ENCODE measurements at places on chromosomes 1 and 21.

GRCh38 chr21:40660461-40660860 is 186.5 kb downstream of the DSCAM start:
- no peaks in the 10 kb centered on the region for H3K27me3 ChIP-seq
- H3K4me3 ChIP-seq: no peak overlapping the region
- H3K36me3 ChIP-seq: no peaks in the 10 kb centered on the region
- no peak for DNase-seq

- no peak overlapping the region for H3K4me3 ChIP-seq
- no peaks in the 10 kb centered on the region for H3K4me1 ChIP-seq
- no peak for DNase-seq
- H3K27me3 ChIP-seq: no peaks in the 10 kb centered on the region
- peaks cover 80% of the 10 kb centered on the region for H3K36me3 ChIP-seq
- no peak overlapping the region for H3K27ac ChIP-seq
Observed at GRCh38 chr1:11078631-11079030, 18.8 kb upstream of the SRM start.

- H3K4me1 ChIP-seq: no peaks in the 10 kb centered on the region
- no peak overlapping the region for H3K4me3 ChIP-seq
- no peaks in the 10 kb centered on the region for H3K27me3 ChIP-seq
- H3K36me3 ChIP-seq: no peaks in the 10 kb centered on the region
Observed at GRCh38 chr1:166129006-166129405, 37.8 kb downstream of the FAM78B start.

DNA sequence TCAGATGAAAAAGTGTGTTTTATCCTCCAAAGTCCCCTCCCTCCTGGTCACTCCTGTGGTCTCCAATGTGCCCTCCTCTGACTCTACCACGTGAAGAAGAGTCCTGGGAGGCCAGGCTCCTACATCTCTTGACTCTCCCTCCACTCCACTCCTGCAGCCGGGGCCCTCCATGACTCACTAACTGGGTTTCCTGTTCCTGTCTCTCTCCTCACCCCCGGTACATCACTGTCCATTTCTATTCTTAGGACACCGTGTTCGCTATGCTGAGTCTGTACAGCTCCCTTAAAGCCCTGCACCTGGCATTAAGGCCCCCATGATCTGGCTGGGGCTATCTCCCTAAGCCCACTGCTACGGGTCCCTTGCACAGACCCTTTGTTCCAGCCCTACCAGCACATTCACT is 93.4 kb downstream of the BCAR3 start:
- no peaks in the 10 kb centered on the region for H3K27me3 ChIP-seq
- H3K27ac ChIP-seq: no peak overlapping the region
- peaks cover 6% of the 10 kb centered on the region for H3K4me1 ChIP-seq
- no peak for DNase-seq

GRCh38 chr1:160453443-160453842 is 53.1 kb downstream of the VANGL2 start:
- DNase-seq: no peak
- H3K27me3 ChIP-seq: no peaks in the 10 kb centered on the region
- H3K27ac ChIP-seq: no peak overlapping the region
- no peaks in the 10 kb centered on the region for H3K4me1 ChIP-seq

GRCh38 chr1:173914366-173914871 is 2.7 kb downstream of the SERPINC1 start:
- no peaks in the 10 kb centered on the region for H3K4me1 ChIP-seq
- H3K36me3 ChIP-seq: no peaks in the 10 kb centered on the region
- peak; percentile 50 for DNase-seq

GRCh38 chr1:20400341-20401177 is 85.5 kb downstream of the CAMK2N1 start:
- no peak overlapping the region for H3K27ac ChIP-seq
- no peaks in the 10 kb centered on the region for H3K36me3 ChIP-seq
- DNase-seq: no peak
- peaks cover 7% of the 10 kb centered on the region for H3K27me3 ChIP-seq

DNA sequence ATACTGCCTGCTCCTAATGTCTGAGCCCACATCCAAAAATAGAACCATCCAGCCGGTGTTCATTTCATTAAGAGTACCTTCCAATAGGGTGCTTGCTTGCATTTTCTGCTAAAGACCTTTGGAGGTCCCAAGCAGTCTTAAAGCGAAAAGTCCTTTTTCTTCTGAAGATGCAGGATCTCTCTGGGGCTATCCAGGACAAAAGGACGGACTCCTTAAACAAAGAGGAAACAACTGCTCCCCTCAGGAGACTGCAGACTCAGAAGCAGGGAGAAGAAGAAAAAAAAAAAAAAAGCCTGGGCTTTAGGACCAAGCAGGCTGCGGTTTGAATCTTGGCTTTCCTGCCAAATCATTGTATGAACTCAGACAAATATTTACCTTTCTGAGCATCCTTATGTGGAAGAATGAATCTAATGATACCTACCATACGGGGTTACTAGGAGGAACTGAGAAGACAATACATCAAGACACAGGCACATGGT is 204.0 kb downstream of the PLPP3 start:
- H3K4me3 ChIP-seq: no peak overlapping the region
- H3K27ac ChIP-seq: no peak overlapping the region
- no peak for DNase-seq
- no peaks in the 10 kb centered on the region for H3K36me3 ChIP-seq

DNA sequence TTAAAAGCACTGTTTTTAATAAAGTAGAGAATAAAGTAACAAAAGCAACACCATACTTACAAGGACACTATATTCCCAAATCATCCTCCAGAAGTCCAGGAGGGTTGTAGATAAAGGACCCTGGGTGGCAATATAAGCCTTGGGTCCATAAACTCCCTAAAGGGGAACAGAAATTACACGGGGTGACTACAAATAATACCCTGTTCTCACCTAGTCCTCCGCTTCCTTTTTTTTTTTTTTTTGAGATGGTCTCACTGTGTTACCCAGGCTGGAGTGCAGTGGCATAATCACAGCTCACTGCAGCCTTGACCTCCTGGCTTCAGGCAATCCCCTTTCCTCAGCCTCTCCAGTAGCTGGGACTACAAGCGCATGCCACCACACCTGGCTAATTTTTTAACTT is 13.1 kb downstream of the PTPN22 start:
- H3K4me3 ChIP-seq: no peak overlapping the region
- no peak for DNase-seq
- H3K4me1 ChIP-seq: peaks cover 27% of the 10 kb centered on the region
- no peak overlapping the region for H3K27ac ChIP-seq
- H3K27me3 ChIP-seq: no peaks in the 10 kb centered on the region

DNA sequence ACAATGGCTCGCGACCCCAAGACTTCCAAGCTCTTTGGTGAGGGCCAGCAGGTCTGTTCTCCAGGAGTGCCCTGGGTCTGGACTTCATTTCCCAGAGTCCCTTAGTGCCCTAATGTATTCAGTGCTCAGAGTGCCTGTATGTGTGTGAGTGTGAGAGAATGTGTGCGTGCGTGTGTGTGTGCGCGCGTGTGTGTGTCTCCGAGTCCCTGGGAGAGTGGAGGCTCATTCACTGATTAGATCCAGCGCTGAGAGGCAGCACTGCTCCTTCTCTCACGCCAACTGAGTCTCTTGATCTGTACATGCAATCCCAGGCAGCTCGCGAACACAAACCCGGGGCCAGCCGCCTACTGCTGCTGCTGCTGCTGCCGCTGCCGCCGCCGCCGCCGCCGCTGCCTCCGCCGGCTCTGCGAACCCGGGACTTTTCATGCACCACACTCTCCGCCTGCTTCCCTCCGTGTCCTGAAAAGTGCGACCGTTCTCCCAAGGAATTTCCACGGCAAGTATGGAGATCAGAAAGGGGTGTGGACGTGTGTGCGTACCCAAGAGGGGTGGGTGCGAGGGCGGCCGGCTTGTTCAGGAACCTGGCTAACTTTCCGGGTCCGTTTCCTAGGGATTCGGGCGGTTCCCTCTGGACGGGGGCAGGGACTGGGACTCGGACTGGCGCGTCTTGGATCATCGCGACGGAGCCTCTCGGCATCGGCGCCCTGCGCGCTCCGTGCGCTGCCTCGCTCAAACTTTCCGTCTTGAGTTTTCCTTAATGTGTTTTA is at the start of gene RNF220:
RNF220 (plus strand) TSS at position 225 of the 767 bp plus-strand sequence.
- peak within 1 kb of the TSS; percentile 56 for H3K27ac ChIP-seq
- H3K27me3 ChIP-seq: peaks cover 41% of the 10 kb centered on the region
- peaks cover 10% of the 10 kb centered on the region for H3K4me1 ChIP-seq

- H3K4me1 ChIP-seq: no peaks in the 10 kb centered on the region
- H3K27me3 ChIP-seq: no peaks in the 10 kb centered on the region
- H3K36me3 ChIP-seq: peaks cover 7% of the 10 kb centered on the region
- no peak for DNase-seq
- no peak overlapping the region for H3K27ac ChIP-seq
Observed at GRCh38 chr1:100942304-100943046, 46.6 kb downstream of the SLC30A7 start.

DNA sequence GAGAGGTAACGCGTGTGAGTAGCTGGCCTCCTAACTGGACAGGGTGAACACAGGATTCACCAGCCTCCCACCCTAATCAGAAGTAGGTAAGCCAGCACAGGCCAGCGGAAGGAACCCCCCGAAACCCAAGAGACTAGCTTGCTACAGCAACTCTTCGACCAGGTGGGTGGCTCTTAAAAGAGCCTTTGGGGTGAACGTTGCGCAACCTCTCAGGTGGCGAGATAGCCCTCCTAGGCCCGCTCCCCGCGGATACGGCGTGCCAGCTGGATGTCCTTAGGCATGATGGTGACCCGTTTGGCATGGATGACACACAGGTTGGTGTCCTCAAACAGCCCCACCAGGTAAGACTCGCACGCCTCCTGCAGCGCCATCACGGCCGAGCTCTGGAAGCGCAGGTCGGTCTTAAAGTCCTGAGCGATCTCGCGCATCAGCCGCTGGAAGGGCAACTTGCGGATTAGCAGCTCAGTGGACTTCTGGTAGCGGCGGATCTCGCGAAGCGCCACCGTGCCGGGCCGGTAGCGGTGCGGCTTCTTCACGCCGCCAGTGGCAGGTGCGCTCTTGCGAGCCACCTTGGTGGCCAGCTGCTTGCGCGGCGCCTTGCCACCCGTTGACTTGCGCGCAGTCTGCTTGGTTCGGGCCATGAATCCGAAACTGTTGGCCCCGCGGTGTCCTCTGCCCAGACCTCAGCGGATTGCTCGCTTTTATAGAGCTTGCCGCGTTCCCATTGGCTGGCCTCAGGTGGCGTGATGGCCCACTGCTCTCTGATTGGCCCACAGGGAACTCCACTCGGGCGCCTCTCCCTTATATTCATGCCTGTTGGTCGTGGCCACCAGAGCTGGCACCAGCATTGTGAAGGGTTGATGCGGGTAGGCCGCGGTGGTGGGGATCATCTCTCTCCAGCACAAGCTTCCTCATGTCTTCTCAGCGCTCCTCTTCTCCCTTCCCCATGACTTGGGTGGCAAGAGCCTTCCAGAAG is 8.3 kb upstream of the TRIM17 start:
- H3K27me3 ChIP-seq: no peaks in the 10 kb centered on the region
- H3K27ac ChIP-seq: no peak overlapping the region
- no peak overlapping the region for H3K4me3 ChIP-seq
- no peak for DNase-seq

DNA sequence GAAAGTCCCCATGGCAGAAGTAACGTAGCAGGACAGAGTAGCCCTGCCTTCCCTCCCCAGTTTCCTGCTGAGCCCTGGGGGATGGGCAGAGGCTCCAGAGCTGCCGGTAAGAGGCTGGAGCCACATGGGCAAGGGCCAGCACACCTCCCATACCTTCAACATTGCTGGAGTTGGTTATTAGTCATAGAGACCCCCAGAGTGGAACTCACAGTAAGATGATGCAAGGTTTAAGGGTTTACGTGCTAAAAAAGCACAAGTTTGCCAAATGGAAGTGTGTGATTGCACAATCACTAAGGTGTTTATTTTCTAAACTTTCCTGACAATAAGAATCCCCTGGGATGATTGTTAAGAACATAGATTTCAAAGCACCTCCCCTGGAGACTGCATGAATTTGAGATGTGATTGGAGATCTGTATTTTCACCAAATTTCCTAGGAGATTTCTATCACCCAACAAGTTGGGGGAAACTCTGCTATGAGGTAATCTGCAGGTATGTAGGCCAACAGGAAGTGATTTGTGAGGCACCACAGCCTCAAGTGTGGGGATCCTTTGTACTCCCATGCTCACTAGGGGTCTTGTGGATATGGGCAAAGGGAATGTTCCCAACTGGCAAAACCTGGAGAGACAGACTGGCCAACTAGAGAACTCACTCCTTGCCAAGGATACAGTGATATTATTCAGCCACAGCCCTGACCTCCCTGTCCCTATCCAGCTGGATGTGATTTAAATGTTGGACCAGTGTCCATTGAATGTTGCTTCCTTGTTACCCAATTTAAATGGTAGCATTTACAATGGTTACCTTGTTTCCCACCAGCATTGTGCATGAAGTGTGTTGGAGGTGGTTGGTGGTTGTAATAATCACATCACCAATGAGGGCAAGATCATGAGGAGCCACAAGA is 37.1 kb upstream of the CSF1 start:
- H3K27me3 ChIP-seq: no peaks in the 10 kb centered on the region
- no peak overlapping the region for H3K27ac ChIP-seq
- no peaks in the 10 kb centered on the region for H3K4me1 ChIP-seq
- no peak for DNase-seq
- no peaks in the 10 kb centered on the region for H3K36me3 ChIP-seq
- no peak overlapping the region for H3K4me3 ChIP-seq

- H3K36me3 ChIP-seq: peaks cover under 1% of the 10 kb centered on the region
- H3K4me1 ChIP-seq: no peaks in the 10 kb centered on the region
- H3K27me3 ChIP-seq: no peaks in the 10 kb centered on the region
- no peak overlapping the region for H3K4me3 ChIP-seq
- DNase-seq: no peak
Observed at GRCh38 chr1:19369396-19370090, 57.4 kb downstream of the SLC66A1 start.

GRCh38 chr1:183414365-183414764 is 3.8 kb downstream of the NMNAT2 start:
- peaks cover 11% of the 10 kb centered on the region for H3K4me1 ChIP-seq
- no peak for DNase-seq
- no peaks in the 10 kb centered on the region for H3K36me3 ChIP-seq
- H3K4me3 ChIP-seq: no peak overlapping the region
- peaks cover 66% of the 10 kb centered on the region for H3K27me3 ChIP-seq

GRCh38 chr1:2462819-2463218 is 13.3 kb upstream of the PLCH2 start:
- DNase-seq: peak; percentile 29
- no peak overlapping the region for H3K27ac ChIP-seq
- peaks cover 57% of the 10 kb centered on the region for H3K27me3 ChIP-seq
- no peaks in the 10 kb centered on the region for H3K4me1 ChIP-seq

DNA sequence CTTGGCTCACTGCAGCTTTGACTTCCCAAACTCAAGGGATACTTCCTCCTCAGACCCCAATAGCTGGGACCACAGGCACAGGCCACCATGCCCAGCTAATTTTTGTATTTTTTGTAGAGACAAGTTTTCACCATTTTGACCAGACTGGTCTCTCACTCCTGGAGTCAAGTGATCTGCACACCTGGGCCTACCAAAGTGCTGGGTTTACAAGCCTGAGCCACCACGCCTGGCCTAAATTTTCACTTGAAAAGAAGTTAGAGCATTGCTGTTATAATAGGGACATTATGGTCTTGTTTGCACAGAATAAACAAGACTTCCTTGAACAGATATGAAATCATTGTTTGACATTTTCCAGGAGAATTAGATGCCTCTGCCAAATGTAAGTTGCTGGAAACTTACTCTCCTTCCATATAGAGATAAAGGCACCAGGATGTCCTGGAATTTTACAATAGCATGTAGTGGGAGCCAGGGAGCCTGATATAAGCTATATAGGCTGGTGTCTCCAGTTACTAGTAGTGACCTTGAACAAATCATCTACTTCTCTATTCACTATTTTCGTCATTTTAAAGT is 16.9 kb downstream of the SLC35A3 start:
- H3K27me3 ChIP-seq: no peaks in the 10 kb centered on the region
- no peak for DNase-seq
- no peaks in the 10 kb centered on the region for H3K36me3 ChIP-seq

Data from A673 (cell line).